ENCODE measurements at places on chromosomes 7 and 10. TPM values are rescaled to one million over a fixed set of nuclear protein-coding genes. Genes with fewer than 3 reads are reported as not detected.

DNA sequence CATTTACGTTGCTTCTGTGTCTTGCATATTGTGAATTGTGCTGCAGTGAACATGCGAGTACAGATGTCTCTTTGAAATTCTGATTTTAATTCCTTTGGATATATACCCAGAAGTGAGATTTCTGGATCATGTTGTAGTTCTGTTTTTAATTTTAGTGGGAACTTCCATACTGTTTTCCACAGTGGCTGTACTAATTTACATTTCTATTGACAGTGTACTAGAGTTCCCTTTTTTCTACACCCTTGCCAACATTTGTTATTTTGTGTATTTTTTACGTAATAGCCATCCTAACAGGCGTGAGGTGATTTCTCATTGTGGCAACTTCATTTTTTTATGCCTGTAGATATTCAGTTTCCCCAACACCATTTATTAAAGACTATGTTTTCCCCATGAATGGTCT is 144.7 kb upstream of the INHBA start:
- no peak for DNase-seq

DNA sequence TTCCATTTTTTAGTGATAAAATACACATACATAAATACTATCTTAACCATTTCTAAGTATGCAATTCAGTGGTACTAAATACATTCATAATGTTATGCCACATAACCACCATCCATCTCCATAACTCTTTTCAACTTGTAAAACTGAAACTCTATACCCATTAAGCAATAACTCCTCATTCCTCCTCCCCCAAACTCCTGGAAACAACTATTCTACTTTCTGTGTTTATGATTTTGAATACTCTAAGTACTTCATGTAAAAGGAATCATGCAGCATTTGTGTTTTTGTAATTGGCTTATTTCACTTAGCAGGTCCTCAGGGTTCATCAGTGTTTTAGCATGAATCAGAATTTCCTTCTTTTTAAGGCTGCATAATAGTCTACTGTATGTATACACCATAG is 131.8 kb downstream of the TES start:
- DNase-seq: no peak

DNA sequence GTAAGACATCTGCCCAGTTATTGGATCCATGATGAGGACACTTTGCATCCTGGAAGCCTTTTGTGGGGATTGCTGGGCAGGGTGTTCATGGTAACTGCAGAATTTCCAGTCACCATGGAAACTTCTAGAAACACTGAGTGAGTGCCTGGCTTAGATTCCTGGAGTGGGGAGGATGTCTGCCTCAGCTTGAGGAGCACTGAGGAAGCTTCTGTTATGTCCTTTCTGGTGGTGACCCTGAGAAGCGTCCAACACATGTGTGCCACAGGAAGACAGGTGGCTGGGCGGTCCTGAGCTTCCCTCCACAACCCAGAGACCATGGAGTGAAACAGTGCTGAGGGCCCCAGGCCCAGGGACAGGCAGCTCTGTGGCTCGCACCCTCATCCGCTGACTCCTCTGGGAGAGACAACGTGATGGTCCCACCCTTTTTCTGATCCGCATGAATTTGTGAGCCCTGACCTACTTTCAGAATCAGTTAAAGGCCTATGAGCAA is 191.8 kb upstream of the CXCL12 start:
- DNase-seq: peak; percentile 15

DNA sequence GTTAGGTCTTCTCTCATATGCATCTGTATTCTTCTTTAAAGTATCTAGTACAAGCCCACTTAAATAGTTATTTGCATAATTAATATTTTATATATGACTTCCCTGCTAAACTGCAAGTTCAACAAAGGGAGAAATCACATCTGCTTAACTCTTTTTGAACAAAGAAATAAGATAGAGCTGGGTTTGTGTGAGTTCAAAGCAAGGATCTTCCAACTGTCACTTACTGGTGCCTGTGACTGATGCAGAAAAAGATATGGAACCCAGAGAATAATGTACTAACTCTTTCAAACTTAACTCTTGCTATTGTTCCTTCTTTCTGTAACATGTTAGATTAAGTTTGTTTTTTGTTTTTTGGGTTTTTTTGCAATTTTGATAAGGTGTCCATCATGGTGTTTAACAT is 71.3 kb upstream of the SP4 start:
- DNase-seq: no peak

GRCh38 chr7:35280902-35281301 is 27.0 kb upstream of the TBX20 start:
- DNase-seq: no peak

DNA sequence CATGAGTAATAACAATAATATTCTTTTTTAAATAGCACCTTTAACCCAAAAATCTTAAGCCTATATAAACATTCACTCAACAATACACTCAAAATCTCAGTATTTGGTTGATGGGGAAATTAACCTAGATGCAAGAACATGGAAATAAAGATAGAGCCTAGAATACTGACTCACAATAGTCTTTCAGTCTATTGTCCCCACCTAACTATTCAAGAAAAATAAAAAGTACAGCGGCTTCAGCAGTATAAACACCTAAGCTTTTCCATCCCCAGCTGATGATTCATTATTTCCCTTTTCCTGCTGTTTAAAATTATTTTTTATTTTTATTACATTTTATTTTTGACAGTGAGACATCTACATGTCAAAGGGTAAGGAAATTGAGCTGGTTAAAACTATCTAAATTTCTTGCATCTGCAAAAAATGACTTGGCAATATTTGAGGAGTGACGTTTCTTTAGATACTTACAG is 201.4 kb downstream of the FZD1 start:
- no peak for DNase-seq

DNA sequence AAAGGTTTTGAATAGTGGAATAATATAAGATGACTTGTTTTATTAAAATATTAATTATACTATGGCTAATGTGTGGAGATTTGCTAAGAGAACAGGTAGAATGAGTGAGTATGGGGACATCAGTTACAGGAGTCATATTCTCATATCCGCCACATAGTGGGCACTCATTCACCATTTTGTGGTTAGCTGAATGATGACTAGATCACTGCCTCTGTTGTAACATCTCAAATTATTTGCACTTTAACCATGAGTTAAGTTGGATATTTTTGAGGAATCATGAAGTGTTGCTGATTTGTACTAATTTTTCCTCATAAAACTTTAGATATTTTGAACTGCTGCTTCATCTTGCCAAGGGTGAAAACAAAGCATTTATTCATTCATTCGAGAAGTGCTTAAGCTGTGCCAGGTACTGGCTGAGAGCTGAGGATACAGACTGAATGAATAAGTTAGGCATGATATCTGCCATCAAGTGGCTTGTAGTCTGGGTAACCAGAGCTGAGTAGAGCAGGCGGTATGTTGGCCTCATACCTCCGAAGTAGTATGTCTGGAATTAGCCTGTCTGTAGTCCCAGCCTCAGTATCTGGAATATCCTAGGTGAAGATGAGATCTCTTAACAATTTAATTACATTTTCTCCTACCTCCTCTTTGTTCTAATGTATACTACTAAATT is 100.5 kb downstream of the ZEB1 start:
- DNase-seq: no peak

DNA sequence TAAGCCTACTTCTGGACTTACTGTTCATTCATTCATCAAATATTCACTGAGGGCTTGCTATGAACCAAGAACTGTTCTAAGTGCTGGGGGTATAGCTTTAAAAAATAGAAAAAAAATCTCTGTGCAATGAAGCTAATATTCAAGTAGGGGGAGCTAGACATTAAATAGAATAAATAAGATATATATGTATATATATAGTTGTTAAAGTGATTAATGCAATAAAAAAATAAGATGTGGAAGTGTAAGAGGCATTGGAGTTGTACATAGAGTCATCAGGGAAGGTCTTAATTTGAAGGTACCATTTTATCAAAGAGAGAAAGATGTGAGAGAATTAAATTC is 181.2 kb upstream of the AGR3 start:
- DNase-seq: no peak

- no peak for DNase-seq
These were observed 53.3 kb upstream of the SAMD8 start for GRCh38 chr10:75058161-75058560.

GRCh38 chr7:142805350-142806021 is 34.7 kb downstream of the PRSS2 start:
- no peak for DNase-seq

DNA sequence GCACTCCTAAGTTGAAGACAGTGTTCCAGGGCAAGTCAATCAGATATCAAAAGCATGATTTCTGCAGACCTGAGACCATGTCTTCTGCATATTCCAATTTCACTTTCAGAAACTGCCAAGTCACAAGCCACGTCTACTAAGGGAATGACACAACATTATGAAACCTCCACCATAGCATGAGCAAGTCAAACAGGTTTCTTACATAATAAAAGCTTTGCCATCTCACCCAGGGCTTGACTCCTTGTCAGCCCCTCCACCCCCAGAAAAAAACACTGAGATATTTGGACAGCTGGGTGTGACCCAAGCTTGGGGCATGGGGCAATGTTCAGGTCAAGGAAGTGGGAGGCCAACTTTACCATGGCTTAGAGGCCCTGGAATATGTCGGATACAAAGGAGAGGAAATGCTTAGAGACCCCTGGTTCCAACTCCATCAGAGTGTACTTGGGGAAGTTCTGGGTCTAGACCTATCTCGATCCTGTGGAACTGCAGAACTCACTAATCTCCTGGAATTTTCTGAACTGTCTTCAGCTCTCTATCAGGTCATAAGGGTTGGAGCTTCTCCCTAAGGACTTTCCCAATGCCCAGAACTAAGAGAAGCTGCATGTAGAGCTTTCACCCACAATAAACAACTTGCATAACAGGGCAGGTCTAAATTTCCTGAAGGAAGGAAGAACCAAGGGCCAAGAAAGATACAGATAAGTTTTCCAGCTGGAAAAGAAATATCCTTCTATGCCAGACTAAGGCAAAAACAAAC is 80.6 kb upstream of the NAMPT start:
- DNase-seq: peak; percentile 39

DNA sequence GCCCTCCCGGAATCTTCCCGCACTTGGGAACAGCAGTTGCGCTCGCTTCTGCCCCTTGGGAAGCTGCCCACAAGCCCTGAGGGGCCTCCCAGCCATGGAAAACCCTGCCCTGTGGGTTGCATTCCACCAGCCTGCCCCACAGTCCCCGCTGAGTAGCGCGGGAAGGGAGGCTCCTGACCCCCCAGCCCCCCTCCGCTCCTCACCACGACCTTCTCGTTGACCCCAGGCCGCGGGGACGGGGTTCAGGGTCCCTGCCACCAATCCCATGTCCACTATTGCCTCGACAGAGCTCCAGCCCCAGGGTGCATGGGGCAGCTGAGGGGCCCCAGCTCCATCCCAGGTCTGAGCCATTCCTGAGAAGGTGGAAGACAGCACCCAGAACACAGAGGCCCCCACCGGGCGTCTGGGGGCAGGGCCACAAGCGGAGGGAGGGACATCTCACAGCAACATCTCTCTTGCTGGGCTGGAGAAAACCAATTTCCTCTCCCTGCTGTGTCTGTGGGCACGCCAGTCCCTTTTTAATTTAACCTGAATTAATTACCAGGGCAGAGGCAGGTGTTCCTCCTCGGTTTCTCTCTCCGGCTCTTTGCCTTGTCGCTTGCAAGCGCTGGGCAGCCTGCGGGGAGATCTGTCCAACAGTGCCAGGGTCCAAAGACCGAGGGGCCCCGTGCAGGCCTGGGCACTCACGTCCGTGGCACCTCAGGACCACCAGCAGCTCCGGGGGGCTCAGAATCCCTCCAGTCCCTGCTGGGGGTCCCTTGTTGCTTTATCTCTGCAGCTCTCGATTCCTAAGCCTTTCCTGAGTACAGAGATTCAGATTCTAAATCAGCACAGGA is 57.9 kb downstream of the FOXL3 start:
- DNase-seq: no peak

DNA sequence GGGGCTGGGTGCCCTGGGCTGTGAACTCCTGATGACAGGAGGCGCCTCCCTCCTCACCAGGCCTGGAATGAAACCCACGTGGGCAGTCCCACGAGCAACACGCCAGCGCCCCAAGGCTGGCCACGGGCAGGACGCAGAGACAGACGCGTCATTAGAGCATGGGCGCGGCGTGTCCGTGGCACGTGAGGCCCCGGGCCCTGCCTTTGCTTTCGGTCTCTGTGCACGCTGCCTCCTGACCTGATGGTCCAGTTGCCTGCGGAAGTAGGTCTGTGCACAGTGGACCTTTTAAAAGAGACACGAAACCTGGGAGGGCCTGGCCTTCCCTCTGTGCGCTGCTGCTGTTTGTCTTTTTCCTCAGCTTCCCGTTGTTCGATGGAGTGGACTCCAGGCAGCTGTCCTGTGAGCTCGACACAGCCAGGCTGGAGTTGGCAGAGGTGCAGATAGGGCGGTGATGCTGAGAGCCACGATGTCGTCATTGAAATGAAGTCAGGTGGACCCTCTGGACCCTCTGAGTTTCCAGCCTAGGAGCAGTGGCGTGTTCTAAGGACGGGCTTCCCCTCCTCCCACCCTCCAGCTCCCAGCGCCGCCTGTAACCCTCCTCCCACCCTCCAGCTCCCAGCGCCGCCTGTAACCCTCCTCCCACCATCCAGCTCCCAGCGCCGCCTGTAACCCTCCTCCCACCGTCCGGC is 40.1 kb upstream of the CFAP46 start:
- DNase-seq: peak; percentile 21

DNA sequence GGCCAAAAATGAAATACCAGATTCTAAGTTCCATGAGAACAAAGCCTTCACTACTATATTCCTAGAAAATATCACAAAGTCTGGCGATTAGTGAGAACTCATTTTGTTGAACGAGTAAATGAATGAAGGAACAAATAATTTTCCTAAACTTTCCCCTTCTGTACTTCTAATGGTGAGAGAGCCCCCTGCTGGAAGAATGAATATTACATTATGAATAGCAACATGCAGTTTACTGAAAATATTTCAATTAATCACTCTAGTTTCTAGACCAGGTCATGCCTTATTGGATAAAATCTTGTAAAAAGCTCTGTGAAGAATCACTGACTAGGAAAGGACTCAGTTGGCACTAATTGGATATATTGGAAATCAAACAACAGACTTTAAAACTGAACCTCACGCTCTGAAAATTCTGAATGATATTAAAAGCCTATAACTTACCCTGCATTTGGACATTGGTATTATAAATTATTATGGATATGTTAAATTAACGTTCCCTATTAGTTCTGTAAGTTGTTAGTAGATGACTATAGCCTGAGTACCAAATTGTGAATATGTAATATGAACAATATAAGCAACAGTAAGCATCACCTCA is 32.4 kb upstream of the MTPN start:
- peak; percentile 16 for DNase-seq

- DNase-seq: no peak
These were observed 157.0 kb upstream of the CACNA2D1 start for GRCh38 chr7:82600531-82600930.

GRCh38 chr7:23232966-23233365 is 13.6 kb upstream of the GPNMB start:
- no peak for DNase-seq

DNA sequence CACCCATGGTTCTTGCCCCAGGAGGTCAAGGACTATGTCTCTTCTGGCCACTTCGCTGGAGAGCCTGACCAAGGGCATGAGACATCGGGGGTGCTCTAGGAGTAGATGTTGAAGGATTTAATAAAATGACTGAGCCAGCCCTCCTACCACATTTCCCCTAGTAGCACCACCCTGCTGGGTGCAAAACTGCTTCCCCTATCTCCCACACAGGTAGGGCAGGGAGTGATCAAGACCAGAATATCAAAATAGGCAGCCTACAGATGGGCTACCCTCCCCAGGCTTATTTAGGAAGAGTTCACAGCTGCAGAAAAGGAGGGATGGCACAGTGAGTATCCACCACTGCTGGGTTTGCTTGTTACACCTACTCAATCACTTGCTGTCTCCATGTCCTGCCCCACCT is 103.9 kb downstream of the FGFR2 start:
- no peak for DNase-seq

The AEBP1 gene
- 130 TPM for total RNA-seq

The KCNH2 gene
- total RNA-seq: 5.3 TPM

The GPNMB gene
- total RNA-seq: 38.8 TPM

The ZNF786 gene
- total RNA-seq: 7.1 TPM

The FAM25C gene
- not detected for total RNA-seq

The CPEB3 gene
- 7.4 TPM for total RNA-seq

The FGFBP3 gene
- total RNA-seq: 1.0 TPM

Data from mucosa of descending colon (tissue), 3 donors.